Activated CD4-positive, alpha-beta T cell treated with anti-CD3 and anti-CD28 coated beads, Interleukin-2, Interleukin-4, amounts not matched to agents 100 ng/mL and 50 ng/mL, durations not matched to agents 16 hours and 8 hours (primary cell): ENCODE measurements at places on chromosomes 2 and 18.

DNA sequence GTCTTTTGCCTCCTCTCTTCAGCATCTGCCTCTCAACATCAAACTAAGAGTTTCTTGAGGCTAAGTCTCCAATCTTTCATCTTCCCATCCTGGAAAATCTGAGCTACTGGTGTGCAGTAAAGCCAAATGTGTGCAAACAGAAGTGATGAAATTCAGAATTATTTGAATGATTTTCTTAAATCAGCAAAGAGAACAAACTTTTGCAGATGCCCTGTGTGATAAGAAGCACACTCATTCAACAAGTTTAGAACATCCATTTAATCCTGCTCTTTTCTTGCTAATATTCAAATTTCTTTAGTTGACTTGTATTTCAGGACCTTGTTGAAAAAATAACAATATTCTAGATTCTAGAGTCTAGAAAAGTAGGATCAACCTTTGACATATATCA, 1374.9 kb upstream of the CELF4 start:
- DNase-seq, result peak; percentile 5

DNA sequence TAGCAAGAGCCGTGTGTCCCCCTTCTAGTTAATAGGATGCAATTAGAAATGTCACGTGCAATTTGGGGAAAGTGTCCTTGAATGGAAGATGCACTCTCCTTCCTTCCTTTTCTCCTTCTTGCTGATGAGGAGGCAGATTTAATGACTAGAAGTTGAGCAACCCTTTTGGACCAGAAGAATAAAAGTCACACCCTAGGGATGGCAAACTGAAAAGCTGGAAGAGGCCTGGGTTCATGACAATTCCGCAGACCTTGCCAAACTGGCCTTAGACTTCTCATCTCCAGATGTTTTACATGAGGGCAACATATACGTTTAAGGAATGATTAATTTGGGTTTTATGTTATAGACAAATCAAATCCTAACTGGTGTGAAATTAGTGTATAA, 38.6 kb upstream of the NCOA1 start:
- DNase-seq, result no peak

DNA sequence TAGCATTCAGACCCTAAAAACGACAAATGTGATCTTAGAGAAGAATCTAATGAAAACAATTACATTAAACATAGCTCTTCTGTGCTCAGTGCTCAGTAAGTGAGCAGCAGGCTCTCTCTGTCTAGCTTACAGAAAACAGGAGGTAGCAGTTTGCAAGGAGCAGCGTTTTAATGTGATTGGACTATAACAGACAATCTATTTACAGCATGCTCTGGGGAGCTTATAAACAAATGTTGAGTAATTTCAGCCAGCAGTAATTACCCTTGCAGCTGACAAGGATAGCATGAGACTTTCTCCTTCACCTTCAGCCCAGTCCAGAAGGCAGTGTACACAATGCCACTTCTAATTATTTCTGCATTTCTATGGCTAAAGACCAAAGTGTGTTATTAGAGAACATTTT, 270.4 kb downstream of the FIGN start:
- DNase-seq, result no peak

DNA sequence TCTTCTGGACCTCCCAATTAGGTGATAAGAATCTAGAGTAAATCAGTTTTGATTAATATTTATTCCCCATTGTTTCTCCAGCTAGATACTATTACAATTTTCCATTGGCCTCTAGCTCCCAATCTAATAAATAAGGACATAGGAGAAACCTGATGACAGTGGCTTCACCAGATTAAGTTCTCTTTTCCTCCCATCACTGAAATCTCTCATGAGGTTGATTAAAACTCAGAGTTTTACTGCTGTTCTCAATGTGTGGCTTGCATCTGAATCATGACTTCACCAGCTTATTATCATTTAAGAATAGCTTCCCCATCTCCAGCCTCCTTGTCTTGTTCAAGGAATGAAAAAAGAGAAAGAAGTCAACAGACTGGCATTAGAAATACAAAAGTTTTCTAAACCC, 3.9 kb upstream of the CCDC102B start:
- DNase-seq, result no peak

DNA sequence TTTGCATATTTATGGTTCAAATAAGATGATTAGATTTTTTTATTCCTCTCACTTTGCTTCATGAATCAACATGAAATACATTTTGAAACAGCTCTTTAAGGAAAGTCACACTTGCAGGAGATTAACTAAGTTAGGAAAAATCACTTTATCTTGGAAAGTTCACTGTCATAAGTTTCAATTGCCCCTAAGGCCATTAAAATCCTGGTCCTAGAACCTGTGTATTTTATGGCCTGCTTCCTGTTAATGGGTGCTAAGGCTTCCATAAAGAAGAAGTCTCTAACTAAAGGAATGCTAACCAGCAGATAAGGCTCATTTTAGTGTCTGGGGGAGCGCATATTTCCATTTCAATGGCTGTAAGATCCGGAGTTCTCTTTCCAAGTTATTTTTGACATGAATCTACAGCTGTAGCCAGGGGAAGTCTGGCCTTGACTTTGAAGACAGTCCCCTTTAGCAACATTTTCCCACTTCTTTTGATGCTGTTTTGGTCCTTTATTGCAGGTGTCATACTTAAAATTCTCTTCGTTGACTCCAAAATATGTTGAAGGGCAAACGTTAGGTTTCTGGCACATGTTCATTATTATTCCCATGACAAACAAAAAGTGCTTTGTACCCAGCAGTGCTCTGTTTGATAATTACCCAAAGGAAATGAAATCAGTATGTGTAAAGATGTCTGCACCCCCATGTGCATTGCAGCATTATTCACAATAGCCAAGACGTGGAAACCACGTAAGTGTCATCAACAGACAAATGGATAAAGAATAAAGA, 34.4 kb upstream of the SH3BP4 start:
- no peak for DNase-seq

DNA sequence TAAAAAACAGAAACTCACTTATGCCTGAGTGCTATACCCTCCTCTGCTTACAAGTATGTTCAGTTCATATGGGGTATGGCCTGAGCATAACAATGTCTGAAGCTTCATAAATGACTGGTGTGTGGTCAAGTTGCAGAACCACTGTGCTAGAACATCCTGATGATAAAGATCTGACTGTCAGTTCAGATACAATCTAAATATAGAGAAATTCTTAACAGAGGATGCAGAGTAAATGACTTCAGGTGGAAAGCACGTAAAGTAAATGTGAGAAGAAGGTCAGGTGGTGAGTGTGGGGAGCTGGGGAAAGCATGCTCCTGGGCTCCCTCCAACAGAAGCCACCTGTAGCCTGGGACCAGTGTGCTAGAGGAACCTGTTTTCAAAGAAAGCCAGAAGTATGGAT, 926.2 kb downstream of the TSN start:
- DNase-seq, result no peak

GRCh38 chr18:54303408-54303807, 34.1 kb downstream of the POLI start:
- no peak for DNase-seq

DNA sequence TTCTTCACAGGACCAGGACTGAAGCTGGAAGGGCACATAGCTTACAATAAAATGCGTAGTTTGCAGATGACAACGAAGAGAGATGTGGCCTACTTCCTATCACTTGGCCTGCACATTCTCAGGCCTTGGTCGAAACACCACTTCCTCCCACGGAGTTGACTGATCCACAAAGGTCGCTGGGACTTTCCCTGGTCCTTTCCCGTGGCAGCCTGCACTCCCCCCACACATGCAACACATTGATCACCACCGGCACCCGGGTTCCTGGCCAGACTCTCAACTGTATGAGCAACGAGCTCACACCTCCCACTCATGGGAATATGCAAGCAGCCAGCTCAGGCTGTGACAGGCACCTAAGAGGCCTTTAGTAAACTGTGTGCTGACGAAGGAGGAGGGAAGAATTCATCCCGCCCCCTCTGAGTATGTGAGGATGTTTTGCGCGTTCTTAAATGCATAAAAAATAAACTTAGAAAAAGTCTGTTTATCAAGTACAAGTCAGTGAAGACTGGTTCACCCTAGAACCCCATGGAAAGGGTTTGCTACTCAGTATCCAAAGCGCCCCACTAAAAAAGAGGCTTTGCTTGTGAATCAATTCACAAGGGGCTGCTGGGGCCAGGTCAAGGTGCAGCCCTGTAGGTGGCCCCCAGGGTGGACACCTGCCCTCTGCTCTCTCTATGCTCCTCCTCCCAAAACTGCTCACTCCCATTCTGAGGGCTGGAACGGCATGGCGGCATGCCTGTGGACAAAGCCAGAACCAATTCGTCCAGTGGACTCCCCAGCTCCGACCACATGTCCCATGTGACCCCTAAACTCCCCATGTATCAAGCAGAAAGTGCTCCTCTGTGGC, 154.3 kb downstream of the EIPR1 start:
- DNase-seq, result peak; percentile 84

DNA sequence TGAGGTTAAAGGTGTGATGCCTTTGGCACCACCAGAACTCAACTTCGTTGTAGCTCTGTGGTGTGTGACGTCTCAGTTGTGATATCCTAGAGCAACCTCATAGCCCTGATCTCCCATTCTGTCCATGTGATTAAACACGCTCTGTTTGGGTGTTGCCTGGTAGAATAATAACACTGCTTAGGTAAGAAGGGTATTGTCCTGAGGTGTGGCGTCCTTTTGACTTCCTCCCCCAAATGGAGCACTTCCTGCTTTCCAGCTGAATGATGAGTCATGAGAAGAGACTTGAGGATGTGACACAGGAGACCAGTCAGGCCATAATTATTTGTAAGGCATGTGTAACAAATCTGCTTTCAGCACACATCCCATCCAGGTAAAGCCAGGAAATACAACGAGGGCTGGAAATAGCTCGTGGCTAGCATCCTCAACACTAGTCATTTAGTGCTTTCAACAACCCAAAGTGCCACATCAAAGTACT, 100.7 kb downstream of the RAPGEF4 start:
- DNase-seq, result no peak

GRCh38 chr2:234911271-234911670, 40.5 kb upstream of the SH3BP4 start:
- DNase-seq, result no peak

DNA sequence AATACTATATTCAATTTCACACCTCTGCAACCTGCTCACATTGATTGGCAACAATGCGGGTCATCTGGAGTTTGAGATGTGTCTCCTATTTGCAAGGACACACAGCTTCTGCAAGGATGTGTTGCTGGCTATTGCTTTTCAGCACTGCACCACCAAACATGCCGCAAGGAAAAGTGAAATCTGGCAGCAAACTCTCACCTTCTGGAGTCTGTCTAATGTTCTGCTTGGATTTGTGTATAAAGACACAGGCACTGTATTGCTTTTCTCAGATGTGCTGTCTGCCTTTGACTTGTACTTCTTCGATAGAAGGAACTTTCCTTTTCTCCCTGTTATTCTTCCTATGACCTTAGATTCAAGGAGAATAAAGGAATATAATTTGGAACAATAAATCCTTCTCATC, 138.6 kb upstream of the EPHA4 start:
- no peak for DNase-seq

DNA sequence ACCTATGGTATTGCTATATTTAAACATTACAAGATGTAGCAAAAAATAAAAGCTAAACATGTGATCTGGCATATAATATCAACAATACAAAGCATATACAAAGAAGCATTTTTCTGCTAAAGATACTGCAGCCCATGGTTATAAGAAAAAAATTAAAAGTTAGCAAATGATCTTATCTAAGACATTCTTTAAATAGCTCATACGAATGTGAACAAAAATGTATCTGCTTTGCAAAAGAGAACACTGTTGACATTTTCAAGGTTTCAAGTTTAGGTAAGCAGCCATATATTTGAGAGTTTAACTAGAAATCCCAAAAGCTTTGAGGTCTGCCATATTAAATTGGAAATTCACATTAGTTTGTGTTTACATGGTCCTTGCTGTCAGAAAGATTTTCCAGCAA, 301.0 kb upstream of the SLC39A10 start:
- no peak for DNase-seq

DNA sequence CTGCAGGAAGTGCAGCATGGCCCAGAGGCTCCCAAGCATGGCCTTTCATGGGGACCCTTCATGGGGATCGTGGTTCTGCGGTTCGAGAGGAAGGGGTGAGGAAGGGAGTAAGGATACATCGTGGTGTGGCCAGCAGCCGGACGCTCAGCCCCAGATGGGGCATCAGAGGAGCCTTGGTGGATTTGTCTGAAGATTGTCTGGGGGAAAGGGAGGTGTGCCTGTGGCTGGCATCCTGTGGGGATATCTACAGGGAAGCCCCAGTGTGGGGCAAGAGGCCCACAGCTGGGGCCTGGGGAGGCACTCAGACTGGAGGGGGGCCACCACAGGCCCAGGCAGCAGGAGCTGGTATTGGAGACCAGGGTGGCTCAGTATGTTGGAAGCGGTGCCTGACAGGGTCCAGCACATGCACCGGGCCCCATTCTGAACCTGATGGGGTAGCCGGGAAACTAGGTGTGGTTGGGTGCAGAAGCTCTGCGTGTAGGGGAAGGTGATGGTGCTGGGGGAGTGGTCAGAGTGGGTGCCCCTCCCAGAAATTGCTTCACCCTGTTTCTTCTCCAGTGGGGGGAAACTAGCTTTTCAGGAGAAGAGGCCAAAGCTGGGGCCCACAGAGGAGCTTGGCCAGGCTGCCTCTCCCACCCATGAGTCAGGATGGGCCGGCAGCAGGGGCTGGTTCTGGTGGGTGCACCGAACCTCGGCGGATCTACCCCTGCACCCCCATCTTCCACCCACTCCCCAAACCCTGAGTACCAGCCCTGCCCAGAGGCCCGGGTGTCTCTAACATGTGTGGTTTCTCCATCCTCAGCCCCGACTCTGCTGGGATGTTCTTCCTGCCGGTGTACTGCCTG, 274.4 kb upstream of the HDAC4 start:
- DNase-seq, result no peak
